ENCODE measurements at places on chromosomes 7 and 10.
A peak's percentile ranks its signal among the peaks of the same experiment; 100 is the strongest.

DNA sequence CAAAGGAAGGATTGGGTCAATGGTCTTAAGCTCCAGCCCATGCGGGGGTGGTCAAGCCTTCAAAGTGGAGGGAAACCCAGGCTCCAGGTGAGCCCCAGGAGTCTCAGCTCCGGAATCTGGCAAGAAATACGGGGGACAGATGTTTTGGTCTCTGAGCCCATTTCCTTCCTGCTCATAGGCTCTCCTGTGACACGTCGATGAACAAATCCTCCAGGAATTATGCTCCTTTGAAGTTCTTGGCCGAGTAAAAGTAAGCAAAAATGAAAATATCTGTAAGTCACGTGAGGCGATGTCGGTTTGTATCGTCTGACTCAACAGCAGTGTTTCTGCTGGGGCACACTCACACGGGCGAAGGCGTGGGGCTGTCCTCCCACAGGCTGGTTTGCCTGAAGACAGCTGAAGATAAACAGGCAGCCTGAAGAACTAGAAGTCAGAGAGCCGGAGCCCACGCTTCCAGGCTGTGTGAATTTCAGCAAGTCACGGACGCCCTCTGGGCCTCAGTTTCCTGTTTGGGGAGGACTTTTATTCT is 52.6 kb upstream of the SMNDC1 start:
- DNase-seq = peak; percentile 75

DNA sequence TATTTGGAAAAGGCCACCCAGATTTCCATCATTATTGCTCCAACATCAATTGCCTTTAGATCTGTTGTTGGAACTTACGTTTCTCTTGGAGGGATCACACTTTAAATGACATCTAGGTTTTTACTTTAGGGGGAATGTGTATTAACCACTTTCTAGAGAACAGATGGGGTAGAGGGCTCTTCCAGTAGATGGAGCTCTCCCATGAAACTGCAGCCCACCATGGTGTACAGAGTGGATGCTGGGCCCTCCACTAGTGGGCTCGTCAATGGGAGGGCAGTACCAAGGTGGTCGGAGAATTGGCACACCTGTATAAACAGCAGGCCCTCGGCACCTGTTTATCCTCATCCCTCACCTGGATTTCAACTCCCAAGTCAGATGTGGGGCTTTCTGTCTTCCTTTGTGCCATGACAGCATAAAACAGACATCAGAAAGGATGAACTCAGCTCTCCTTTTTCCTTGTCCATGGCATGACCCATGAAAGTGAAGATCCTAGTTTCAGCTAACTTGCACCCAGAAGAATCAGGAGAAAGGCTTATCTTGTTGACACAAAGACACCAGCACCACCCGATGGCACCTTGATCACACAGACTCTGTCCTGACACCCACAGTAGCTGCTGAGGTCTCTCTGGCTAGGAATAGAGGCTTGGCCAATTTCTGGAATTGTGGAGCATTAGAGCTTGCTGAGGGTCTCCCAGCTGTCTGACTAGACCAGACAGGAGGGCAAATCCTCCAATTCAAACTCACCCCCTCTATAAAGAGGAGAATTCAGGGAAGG is 150.5 kb downstream of the CYP26A1 start:
- DNase-seq = no peak

DNA sequence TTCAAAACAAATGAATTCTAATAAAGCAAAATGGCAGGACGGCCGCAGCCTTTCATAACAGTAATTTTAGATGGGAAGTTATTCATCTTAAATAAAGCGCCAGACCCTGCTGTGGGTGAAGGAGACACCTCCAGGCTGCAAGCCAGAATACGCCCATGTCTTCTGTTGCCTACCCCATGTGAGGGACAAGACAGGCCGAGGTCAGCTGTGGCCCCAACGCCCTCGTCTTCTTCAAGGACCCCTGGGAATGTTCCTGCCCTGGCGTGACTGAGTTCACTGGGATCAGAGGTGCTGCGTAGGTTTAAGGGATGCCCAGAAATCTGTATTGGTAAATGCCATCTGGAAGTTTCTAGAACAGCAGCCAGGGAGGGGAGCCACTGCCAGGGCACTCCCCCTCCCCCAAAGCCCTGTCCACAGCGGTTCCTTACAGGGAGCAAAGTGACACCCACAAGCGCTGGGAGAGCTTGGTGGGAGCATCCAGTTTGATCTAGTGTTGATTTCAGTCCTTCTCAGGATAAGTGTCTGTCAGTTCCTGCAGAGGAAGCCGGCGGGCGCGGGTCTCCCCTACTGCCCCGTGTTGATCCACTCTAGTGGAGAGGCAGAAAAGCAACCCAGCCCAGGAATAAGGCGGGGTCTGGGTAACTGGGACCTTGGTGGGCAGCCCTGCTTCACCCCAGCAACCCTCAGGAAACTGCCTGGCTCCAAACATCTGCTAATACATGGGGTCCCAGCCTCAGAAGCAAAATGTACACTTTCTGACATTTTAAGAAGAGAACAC is 20.6 kb downstream of the PAPOLB start:
- no peak for DNase-seq

GRCh38 chr7:14761510-14762296 is 140.8 kb downstream of the DGKB start:
- DNase-seq = peak; percentile 47

DNA sequence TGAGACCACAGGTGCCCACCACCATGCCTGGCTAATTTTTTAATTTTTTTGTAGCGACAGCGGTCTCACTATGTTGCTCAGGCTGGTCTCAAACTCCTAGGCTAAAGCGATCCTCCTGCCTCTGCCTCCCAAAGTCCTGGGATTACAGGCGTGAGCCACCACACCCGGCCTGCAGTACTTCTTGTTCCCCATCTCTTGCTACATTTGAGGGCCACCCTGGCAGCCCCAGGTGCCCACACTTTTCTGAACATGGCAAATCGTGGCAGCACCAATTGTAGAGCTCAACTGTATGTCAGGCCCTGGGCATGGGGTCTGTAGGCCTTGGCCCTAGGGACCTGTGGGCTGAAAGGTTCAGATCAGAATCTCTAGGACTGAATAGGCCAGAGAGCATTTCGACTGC is 25.1 kb upstream of the LIMK1 start:
- DNase-seq = no peak

- no peak for DNase-seq
These were observed 70.1 kb downstream of the AUTS2 start for GRCh38 chr7:69668339-69668870.

DNA sequence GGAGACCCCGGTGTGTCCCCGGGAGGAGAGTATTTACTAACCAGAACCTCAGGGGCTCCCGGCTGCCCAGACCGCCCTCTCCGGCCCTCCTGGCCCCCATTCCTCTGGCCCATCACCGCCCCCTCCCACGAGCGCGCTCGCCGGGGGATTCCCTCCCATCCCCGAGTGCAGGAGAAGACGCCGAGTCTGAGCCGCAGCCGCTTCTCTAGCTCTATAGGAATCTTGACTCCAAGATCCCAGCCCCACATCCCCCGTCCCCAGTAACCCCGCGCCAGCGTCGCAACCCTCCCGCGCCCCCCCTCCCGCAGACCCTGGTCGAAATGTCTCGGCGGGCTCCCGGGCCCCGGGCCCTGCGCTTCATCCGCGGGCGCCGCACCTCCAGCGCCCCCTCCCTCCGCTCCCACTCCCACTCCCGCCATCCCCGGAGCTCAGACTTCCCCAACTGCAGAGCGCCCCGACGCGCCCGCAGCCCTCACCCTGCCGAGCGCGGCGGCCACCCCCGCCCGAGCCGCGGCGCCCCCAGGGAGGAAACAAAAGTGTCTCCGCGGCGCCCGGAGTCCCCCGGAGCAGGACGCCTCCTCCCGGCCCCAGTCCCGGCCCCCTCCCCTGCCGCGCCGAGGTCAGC is 541 bp downstream of the ELMO1 start:
- no peak for DNase-seq

DNA sequence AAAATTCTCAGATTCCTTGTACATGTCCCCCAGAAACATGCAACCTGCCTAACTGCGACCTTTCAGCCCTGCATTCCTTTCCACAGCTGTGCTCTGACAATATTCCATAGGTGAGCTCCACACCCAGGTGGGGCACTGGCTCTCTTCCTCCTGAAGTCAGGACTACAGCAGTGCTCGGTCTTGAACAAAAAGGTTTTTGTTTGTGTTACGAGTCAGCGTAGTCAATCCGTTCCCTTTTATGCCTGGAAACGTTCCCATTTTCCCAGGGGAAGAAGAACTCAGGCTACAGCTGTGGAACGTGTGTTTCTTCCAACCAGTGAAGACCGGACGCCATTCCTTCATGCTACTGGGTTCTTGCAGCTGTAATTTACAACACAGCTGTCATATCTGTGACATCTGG is 52.4 kb upstream of the PFKP start:
- no peak for DNase-seq

- no peak for DNase-seq
These were observed 48.1 kb upstream of the WNT16 start for GRCh38 chr7:121280656-121281055.

GRCh38 chr10:101011517-101012423 is 12.2 kb downstream of the LZTS2 start:
- no peak for DNase-seq

GRCh38 chr7:43406961-43407360 is 175.9 kb upstream of the STK17A start:
- no peak for DNase-seq

DNA sequence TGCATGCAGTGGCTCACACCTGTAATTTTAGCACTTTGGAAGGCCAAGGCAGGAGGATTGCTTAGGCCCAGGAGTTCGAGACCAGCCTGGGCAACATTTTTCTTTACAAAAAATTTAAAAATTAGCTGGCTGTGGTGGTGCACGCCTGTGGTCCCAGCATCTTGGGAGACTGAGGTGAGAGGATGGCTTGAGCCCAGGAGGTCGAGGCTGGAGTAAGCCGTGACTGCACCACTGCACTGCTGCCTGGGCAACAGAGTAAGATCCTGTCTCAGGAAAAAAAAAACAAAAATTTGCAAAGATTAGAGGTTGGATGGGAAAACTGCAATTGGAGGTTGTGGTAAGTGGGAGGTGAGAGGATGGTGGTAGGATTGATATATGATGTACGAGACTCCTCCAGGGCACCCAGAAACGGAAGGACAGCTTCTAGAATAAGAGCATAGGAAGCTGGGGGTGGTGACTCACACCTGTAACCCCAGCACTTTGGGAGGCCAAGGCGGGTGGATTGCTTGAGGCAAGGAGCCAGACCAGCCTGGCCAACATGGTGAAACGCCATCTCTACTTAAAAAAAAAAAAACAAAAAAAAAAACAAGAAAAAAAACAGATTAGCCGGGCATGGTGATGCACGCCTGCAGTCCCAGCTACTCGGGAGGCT is 19.1 kb upstream of the PARP12 start:
- DNase-seq = no peak

GRCh38 chr10:70958396-70958795 is 70.0 kb upstream of the PCBD1 start:
- no peak for DNase-seq

GRCh38 chr7:116327752-116328151 is 117.4 kb downstream of the TES start:
- DNase-seq = peak; percentile 59

DNA sequence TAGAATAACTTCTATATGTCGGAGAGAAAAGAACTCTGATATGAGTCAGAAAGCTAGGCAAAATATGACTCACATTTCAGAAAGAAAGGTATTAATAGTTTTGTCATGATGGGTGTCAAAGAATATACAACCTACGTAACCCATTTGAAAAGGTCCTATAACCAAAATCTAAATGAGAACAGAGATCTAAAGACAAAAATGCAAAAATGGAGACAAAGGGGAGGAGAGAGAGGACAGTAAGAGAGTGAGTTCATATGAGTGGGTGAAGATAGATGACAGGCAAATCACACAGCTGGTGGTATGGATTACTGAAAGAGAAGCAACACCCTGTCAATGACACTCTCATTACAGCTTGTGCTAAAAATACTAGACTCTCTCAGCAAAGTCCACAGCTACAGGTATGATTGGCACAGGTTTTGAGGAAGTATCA is 25.6 kb downstream of the ANKMY2 start:
- no peak for DNase-seq

DNA sequence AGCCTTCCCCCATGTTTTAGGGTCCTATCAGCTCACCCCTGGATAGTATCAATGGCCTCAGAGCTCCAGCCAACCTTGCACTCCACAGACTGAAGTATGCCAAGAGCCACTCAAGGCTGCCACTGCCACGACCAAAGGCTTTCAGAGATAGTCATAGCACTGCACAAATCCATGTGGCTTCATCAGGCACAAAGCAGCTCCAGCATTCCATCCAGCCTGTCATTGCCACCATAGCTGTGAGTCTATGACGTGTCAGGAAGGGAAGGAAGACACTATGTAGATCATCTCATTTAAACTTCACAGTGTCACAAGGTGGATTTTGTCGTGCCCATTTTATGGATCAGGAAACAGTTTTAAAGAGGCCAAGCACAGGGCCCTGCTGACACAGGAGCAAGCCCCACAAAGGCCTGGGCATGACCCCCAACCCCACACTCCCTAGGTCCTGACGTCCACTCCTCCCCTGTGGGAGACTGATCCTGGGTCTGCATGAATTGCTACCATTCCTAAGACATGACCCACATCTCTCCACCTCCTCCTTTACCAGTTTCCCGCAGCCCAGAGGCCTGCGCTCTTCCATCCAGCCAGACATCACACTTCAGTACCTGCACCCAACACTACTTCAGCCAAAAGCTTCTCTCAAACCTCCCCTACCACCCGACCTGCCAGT is 119.4 kb downstream of the DIP2C start:
- DNase-seq = no peak

DNA sequence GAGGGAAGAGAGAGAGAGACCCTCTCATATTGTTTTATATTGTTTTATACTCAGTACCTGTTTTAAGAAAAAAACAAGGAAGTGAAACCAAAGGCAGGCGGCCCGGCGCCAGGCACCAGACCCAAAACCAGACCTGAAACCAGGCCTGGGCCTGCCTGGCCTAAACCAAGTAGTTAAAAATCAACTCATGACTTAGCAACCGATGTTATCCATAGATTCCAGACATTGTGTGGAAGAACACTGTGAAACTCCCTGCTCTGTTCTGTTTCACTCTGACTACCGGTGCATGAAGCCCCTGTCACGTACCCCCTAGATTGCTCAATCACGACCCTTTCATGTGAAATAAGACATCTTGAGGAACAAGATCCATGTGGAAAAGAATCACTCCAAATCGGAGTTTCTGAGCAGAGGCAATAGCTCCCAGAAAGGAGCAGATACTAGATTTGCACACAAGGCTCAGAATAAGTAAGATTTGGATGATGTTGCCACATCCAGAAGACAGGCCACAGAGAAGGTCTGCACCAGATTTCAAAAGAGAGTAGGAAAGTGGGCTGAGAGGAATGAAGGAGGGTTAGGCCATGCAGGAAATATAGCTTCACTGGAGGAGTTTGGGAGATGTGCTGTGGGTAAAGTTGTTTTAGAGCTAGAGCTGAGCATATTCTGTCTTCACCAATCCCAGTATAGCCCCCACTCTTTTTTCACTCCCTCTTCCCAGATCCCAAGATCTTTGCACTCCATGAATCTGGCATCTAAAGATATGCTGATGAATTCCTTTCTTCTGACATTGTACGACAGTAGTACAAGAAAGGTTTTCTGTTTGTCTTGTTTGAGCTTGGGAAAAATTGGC is 8.8 kb upstream of the ZNF248 start:
- no peak for DNase-seq

- no peak for DNase-seq
These were observed 138.4 kb upstream of the TNS3 start for GRCh38 chr7:47720141-47720906.
